ENCODE measurements at places on chromosomes 5 and 9. TPM values are rescaled to one million over a fixed set of nuclear protein-coding genes. Genes with fewer than 3 reads are reported as not detected.

HDHD3 gene
- total RNA-seq: 13.1 TPM

DNA sequence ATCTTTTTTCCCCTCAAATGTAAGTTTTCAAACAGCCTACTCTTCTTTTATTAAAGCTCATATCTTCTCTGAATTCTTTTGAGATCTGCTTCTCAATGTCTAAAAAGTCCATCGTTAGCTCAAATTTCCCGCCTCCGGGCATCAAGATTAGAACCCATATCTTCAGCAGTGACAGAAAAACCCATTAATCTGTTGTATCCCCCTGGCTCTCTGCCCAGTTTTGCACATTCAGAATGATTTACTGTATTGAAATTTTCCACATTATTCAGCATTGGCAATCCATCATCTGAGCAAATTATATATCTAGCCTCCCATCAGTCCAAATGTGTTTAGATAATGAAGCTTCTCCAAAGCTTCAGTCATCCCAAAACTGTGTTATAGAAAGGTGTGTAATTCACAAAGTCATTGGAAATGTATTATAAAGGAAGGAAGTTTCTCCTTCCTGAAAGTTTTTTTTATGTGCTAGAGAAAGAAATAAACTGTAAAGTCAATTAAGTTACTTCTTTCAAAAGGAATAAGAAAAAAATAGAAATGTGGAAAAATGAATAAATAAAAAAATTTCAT, 849.9 kb downstream of the MAT2B start:
- DNase-seq: no peak

DNA sequence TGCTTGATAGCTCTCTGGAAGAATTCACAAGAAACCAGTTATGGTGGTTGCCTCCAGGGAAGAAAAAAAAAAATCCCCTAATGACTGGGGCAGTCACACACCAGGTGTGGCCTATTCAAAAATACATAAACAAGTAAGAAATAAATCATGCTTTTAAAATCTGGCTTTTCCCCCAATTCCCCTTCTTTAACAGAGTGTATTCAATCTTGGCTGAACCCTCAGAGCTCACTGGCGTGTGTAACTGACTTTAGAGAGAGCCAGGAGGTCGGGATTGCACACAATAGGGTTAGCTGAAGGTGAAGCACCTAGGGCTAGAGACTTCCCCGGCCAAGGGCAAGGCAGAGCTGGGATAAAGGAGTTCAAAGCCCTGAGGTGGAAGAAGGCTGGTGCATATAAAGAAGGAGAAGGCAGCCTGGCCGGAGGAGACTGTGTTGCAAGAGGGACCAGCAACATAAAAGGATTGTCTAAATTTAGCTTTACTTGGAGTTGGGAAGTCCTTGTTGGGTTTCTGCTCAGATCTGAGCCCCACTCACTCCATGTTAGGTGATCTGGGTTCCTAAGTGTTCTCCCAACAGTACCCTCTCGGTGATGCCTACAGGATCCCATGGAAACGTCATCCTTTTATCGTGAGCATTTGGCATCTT, 19.7 kb downstream of the FNBP1 start:
- DNase-seq: no peak

AHRR gene
- total RNA-seq: 43.2 TPM

- DNase-seq: peak; percentile 43
Observed at GRCh38 chr5:9015937-9016270, 530.0 kb downstream of the SEMA5A start.

- no peak for DNase-seq
Observed at GRCh38 chr5:54732108-54732507, 214.5 kb downstream of the SNX18 start.

TLE1 gene
- total RNA-seq: 39.5 TPM

GRCh38 chr9:130972957-130973685, 34.1 kb upstream of the FIBCD1 start:
- DNase-seq: no peak

SLC36A1 gene
- total RNA-seq: 11.7 TPM

GRCh38 chr9:86614871-86615849, 260.9 kb upstream of the TUT7 start:
- peak; percentile 66 for DNase-seq

RNF208 gene
- not detected for total RNA-seq

C8G gene
- total RNA-seq: not detected

DBH gene
- total RNA-seq: not detected

DNA sequence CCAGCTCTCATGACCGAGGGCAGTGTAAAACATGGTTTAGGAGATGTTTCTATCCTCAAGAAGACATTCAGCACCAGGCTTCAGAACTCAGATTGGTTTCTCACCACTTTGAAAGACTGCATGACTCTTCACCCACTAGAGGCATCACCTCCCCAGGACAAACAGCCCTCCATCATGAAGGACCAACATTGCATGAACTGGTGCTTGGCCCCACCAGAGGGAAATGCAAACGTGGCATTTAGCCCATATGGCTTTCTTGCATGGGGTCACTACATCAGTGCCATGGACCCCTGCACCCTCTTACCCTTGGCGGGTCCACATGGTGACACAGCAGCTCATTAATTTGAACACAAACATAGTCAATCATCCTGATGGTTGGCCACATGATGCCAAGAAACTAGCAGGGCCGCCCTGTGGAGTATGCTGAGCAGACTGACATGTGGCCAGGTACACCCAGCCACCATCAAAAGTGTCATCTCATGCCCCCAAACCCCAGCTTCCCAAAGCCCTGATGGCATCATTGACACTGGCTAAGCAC, 129.5 kb upstream of the FSTL4 start:
- DNase-seq: no peak

CKMT2 gene
- total RNA-seq: not detected

- DNase-seq: no peak
Observed at GRCh38 chr5:75234251-75234650, 2.4 kb downstream of the ANKRD31 start.

GRCh38 chr9:121574774-121575519, 75.3 kb upstream of the GGTA1 start:
- DNase-seq: no peak

GRCh38 chr9:127166111-127166510, 43.7 kb upstream of the ANGPTL2 start:
- DNase-seq: no peak

- DNase-seq: no peak
Observed at GRCh38 chr5:57219386-57219785, 45.5 kb downstream of the GPBP1 start.

HSD17B4 gene
- total RNA-seq: 87.7 TPM

DNA sequence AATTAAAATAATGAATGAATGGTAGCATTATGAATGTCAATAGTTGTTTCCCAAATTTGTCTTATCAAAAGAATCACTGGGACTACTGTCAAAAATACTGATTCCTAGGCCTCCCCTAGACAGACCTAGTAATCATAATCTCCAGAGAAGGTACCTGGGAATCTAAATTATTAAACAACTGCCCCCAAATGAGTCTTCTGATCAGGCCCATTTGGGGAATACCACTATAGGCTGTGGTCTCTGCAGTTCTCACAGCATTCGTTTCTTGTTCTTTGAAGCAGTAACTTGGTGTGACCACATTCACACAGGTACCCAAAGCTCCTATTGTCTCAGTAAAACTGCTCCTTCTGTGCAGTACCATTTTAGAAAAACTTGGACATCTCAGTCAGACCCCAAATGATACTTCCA, 230.9 kb downstream of the PIK3R1 start:
- DNase-seq: no peak

DNA sequence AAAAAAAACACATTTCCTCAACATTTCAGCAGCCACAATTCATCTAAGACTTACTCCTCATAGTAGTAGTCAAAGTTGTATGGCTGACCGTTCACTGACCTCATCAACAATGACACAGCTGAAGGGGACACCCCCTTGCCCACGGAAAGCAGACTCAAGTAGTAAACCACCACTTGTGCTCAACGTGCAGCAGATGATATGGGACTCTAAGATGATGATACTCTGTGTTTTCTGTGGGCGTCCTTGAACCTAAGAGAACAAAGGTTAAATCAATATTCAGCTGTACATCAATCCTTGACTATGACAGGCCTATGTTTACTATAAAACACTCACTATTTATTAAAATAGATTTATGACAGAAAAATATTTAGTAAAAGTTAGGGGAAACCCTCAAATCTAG, 71.6 kb downstream of the SETX start:
- DNase-seq: no peak

DNA sequence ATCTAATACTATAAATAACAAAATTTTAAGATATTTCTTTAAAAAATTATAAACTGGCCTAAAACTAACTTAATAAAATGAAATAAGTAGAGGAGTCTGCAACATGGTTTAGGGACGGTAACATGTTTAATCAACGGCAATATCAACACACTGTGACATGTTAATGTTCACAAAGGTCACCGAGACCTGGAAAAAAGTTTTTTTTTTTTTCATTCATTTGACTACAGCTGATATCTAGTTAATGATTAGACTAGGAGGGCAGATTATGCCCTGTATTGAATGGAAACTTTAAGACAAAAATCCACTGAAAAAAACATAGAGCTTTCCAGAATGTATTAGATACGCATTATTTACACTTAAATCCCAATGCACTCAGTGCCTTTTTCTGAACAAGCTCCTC, 67.0 kb upstream of the CDK5RAP2 start:
- no peak for DNase-seq

GRCh38 chr5:31754741-31755675, 116.1 kb downstream of the PDZD2 start:
- DNase-seq: no peak

- DNase-seq: no peak
Observed at GRCh38 chr9:120259100-120259499, 320.9 kb downstream of the CDK5RAP2 start.

- DNase-seq: no peak
Observed at GRCh38 chr5:82952326-82952725, 124.9 kb downstream of the TMEM167A start.

GRCh38 chr5:131587541-131587940, 47.5 kb downstream of the RAPGEF6 start:
- DNase-seq: peak; percentile 56

DNA sequence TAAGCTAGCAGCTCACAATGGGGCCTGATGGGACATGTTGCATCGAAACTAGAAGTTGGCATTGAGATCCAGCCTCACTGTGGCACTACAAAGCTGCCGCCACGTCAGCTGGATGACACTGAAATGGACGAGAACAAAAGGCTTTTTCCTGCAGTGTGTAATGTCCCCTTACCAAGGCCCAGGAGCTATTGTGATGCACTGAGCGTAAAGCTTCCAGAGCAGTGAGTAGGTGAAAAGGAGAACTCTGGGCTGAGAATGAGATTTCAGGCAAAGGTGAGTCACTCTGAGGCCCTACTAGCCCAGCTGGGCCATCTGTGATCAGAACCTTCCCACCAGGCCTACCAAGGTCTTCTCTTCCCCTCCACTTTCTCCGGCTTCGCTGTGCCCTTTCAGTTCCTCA, 528.1 kb upstream of the KLF4 start:
- no peak for DNase-seq

- DNase-seq: no peak
Observed at GRCh38 chr5:149424371-149425315, 45.6 kb upstream of the IL17B start.

GRCh38 chr5:116778032-116778431, 203.4 kb upstream of the SEMA6A start:
- no peak for DNase-seq

DNA sequence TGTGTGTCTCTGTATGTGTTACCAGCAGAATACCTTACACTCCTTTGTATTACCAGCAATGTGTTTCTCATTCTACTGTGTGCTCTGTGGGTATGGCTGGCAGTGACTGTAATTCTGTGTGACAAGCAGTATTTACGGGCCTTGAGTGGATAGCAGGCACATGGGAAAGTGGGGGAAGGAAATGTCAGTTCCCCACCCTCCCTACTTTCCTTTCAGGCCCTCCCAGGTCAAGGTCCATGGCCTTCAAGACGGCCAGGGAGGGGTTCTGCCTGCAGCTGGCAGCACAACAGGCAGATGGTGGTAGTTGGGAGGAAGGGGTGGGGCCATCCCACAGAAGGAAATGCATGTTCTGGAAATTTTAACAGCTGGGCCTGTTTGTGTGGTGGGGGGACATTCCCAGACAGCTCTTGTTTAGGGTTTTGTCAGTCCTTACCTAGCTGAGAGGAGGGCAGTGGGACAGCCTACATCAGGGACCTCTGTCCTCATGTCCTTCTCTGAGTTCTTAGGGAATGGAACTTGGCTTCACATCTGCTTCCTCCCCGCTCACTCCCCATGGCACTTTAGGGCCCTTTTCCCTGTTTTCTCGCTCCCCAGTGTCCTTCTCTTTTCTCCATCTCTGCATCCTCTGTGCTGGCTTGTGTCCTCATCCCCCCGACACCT, 14.6 kb upstream of the TNIP1 start:
- peak; percentile 85 for DNase-seq

DNA sequence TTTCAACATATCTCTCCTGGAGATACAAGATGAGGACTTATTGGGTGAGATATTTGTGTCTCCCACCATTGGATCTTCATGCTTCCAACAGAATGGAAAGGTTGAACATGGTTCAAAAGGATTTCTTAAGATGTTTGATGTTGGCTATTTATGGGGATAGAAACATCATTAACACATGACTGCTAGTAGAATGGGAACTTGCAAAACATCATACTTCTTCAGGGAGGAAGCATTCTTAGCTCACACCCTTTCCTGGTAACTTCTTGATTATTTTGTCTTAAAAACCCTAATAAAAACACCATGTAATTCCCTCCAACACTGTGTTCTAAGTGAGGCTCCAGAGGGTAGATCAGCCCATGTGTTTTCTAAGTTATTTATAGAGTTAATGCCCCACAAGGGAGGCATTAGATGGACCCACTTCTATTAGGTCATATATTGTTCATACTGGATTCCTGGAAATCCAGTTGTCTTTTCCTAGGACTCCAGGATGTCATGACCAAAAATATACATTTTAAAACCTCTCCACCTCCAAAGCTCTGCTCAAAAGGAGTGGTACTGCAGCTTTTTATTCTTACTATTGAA, 95.8 kb downstream of the FOXD1 start:
- DNase-seq: no peak

DNA sequence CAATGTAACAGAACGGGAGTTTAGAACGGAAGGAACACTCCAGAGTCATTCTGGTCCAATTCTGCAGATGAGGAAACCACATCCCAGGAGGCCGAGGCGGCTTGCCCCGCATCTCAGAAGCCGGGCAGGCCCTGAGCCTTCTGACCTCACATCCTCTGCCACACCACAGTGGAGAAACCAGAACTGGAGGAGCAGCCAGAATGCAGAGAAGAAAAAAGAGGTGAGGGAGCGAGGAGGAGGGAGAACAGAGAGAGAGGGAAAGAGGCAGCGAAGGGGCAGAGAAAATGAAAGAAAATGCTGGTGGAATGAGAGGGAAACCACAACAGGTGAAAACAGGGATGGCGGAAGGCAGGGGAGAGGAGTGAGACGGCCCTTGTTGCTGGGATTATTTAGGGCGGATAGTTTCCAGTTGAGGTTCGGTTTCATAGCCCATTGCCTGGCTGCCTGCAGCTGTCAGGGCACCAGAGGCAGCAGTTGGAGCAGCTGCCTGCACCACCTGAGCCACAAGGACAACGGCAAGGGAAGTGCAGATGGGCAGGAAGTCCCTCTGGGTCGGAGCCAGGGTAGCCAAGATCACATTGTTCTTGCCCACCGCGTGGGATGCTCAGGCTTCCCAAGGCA, at the start of gene HMHB1:
Gene HMHB1, plus strand, starts transcription at position 77 of the 621 bp plus-strand sequence.
- DNase-seq: peak; percentile 22

SPATA31C1 gene
- not detected for total RNA-seq

STC2 gene
- 1,426 TPM for total RNA-seq

GRCh38 chr5:57491369-57491965, 8.9 kb upstream of the ACTBL2 start:
- DNase-seq: no peak

CLK4 gene
- total RNA-seq: 13.3 TPM

GRCh38 chr9:19804431-19804830, 15.6 kb upstream of the SLC24A2 start:
- DNase-seq: no peak

FGF18 gene
- total RNA-seq: 0.06 TPM

LHX3 gene
- total RNA-seq: not detected

GRCh38 chr5:177319913-177320588, 8.4 kb upstream of the MXD3 start:
- no peak for DNase-seq

Measured in LHCN-M2 (cell line).